ENCODE measurements at places on chromosomes 3 and 15. TPM values are rescaled to one million over a fixed set of nuclear protein-coding genes. Genes with fewer than 3 reads are reported as not detected.

GRCh38 chr3:120795017-120795648 is 52.6 kb downstream of the GTF2E1 start:
- DNase-seq: peak; percentile 81

DNA sequence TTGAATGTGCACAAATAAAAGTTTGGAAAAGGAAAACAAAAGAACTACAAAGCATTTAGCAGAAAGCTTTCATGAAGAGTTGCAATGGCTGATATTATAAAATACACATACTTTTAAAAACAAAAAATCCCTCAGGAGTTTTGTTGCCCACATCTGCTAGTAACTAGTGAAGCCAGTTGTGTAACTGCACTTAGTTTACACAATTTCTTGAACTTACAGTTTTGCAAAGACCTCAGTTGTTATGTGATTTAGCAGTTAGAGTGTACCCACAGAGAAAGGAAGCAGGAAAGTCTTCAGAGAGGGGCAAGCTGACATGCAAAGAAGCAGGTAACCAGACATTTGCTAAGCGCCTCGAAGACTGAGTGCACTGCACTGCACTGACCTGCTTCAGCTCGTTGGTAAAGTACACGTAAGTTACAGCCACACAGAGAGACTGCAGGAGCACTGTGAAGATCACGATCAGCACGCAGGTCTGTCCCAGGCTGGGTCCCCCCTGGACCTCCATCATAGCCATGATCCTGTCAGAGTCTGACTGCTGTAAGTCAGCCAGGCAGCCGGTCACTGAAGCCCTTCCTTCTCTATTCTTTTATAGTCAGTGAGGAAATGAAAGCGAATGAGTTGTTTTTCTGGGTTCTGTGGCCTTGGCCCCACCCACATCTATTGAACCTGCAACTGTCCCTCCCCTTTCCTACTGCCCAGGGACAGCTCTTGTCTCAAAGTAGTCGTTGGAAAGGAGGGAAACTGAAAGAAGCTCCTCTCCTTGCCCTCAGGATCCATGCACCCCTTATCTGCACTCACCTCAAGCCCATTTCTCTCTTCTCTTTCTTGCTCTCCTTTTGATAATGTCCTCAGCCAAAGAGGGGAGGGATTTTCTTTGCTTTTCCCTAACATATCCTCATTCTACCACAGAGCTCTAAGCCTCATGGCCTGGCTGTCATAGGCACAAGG is at the start of gene TNFSF10:
TNFSF10 (minus strand) TSS at position 560 of the 948 bp plus-strand sequence; CDS start at position 514, 46 bp downstream.
- DNase-seq: peak; percentile 84

DNA sequence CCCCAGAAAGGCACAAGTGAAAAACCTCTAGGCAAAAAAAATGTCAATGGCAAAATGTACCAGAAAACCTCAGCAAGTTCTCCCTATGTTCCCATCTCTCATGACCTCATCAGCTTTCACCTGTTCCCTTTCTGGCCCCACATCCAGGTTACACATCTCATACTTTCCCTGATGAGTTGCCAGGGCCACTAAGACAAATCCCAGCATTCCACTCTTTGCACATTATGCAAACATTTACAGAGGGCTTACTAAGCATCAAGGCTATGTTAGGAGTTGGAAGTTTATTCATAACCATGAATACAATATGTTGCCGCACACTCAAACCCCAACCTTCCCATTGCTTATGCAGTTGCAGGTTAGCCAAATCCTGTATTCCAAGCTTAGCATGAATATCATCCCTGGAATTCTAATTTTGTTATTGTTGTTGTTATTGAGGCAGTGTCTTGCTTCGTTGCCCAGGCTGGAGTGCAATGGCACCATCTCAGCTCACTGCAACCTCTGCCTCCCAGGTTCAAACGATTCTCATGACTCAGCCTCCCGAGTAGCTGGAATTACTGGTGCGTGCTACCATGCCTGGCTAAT is 129.3 kb upstream of the UBE2E2 start:
- DNase-seq: no peak

DNA sequence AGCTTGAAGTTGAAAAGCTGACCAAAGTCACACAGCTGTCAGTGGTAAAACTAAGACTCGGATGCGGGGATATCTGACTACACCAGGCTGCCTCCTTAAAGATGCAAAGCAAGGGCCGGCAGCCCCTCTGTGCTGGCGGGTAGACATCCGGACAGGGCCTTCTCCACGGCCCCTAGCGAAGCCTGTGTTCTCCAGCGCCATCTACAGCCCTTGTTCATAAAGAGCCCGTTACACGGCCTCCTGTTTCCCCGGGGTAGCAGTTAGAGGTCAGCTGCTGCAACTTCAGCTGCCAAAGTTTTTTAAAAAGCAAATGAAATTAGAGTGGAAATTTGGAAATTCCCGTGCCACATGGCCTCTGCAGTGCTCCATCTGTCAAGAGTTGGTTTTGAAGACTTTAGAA is 383.0 kb downstream of the TBL1XR1 start:
- peak; percentile 54 for DNase-seq

- DNase-seq: no peak
Measured at GRCh38 chr3:71520161-71521020, 63.1 kb downstream of the FOXP1 start.

GRCh38 chr3:138349926-138350665 is 1.7 kb downstream of the MRAS start:
- DNase-seq: no peak

GRCh38 chr3:16290007-16290826 is 25.2 kb downstream of the OXNAD1 start:
- DNase-seq: no peak

GRCh38 chr15:100681335-100681746 is 79.0 kb downstream of the ASB7 start:
- no peak for DNase-seq

DNA sequence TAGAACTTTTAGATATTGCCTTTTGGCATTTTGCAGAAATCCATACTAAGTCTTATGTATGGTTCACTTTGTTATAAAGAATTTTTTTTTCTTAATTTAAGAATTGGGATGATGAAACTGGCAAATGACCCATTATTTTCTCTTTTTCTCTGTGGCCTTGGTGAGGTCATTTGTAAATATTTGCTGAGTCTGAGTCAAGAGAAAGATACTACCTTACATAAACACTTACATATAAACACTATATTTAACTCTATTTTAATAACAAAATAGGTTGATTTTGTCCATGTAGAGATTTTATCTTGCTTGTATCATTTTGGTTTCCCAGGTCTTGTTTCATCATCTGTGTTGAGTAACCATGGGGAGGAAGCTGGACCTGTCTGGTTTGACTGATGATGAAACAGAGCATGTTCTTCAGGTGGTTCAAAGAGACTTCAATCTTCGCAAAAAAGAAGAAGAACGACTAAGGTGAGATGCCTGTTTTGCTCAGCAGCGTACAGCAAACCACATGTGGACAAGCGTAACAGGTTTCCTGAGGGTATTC is 91.1 kb downstream of the MYRIP start:
- DNase-seq: no peak

DNA sequence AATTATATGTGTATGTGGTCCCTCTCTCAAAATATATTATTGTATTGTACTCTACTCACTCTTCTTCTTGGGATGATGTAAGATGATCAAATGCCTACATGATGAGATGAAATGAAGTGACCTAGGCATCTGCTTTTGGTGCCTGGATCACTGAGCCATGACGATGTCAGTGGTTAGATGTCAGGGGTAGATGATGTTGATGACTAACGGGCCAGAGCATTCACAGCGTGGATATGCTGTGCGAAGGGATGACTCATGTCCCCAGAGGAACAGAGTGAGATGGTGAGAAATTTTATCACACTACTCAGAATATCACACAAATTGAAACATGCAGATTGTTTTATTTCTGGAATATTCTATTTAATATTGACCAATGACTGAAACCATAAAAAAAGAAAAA is 233.9 kb upstream of the CADM2 start:
- no peak for DNase-seq

DNA sequence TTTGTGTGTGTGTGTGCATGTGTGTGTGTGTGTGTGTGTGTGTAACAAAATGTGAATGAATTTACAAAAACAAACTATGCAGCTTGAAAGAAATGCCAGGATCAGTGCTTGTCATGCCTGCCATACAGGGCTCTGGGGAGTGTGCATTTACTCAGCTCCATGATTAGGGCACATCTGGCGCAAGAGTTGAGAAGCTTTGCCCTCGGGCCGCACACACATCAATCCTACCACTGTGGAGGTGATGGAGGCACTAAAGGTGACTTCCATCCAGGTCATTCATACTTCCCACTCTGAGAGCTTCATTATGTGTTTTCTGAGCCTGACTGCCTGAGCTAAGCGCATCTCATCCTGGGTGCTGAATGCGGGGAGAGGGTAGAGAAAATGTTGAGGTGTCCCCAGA is 72.0 kb upstream of the ZBED2 start:
- DNase-seq: no peak

DNA sequence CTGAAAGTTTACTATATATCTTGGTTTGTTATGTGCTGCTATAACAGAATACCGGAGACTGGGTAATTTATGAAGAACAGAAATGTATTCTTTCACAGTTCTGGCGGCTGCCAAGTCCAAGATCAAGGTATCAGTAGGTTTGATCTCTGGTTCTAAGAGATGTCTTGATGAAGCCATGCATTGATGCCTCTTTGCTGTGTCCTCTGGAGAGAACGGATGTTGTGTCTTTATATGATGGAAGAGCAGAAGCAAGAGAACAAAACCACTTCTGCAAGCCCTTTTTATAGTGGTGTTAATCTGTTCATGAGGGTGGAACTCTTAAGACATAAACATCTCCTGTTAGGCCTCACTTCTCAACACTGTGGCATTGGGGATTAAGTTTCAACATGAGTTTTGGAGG is 62.7 kb downstream of the TCF12 start:
- no peak for DNase-seq

DNA sequence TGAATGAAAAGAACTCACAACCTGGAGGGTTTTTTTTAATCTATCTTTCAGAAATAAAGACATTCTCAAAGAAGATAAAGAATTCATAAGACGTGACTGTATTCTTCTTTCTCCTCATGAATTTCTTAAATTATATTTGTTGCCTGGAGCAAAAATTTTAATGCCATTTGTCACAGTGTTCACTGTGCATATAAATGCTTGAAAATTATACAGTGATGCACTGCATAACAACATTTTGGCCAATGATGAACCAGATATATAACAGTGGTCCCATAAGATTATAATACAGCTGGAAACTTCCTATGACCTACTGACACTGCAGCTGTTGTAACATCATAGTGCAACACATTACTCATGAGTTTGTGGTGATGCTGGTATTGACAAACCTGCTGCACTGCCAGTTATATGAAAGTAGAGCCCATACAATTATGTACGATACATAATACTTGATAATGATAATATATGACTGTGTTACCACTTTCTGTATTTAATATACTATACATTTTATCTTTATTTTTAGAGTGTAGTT is 67.3 kb downstream of the P2RY1 start:
- no peak for DNase-seq

Gene BNC1
- total RNA-seq: not detected

Gene USP19
- total RNA-seq: 39.0 TPM

Gene PLSCR5
- not detected for total RNA-seq

Gene RLBP1
- not detected for total RNA-seq

Gene AQR
- 15.3 TPM for total RNA-seq
